ENCODE measurements at places on chromosomes 5 and 9.

- DNase-seq = no peak
These were observed 1.2 kb upstream of the AGPAT2 start for GRCh38 chr9:136688274-136689107.

GRCh38 chr9:127786773-127787104 lies 905 bp downstream of the CDK9 start:
- DNase-seq = peak; percentile 45

GRCh38 chr5:855771-856530 lies 5.2 kb upstream of the ZDHHC11 start:
- no peak for DNase-seq

GRCh38 chr5:143014017-143014651 lies 244.0 kb downstream of the ARHGAP26 start:
- DNase-seq = peak; percentile 42

- DNase-seq = no peak
These were observed 440.0 kb downstream of the SEMA5A start for GRCh38 chr5:9105851-9106250.

DNA sequence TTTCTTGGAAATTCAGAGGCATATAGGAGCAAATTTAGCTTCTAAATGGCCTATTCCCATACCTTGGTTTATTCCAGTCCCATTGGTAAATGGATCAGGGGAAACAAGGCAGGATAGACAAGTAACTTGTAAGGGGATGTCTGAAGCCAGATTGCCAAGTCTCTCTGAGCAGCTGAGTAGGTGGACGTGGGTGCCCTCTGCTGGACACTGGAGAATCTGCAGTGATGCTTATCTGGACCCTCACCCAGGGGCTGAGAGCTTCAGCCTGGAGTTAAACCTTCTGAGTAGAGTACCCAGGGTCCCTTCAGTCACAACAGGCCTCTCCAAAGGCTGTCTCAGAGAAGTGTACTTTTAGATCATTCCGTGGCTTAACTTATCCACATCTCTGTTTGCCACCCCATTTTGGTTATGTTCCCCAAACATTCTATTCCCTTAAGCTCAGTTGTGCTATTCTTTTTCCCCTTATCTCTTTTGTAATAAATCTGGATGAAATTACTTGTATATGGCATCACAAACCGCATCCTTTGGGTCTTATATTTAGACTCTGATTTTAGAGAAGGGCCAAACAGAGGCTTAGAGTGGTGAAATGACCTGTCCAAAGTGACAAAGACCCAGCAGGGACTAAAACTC lies 218.3 kb upstream of the GLRA1 start:
- peak; percentile 75 for DNase-seq

DNA sequence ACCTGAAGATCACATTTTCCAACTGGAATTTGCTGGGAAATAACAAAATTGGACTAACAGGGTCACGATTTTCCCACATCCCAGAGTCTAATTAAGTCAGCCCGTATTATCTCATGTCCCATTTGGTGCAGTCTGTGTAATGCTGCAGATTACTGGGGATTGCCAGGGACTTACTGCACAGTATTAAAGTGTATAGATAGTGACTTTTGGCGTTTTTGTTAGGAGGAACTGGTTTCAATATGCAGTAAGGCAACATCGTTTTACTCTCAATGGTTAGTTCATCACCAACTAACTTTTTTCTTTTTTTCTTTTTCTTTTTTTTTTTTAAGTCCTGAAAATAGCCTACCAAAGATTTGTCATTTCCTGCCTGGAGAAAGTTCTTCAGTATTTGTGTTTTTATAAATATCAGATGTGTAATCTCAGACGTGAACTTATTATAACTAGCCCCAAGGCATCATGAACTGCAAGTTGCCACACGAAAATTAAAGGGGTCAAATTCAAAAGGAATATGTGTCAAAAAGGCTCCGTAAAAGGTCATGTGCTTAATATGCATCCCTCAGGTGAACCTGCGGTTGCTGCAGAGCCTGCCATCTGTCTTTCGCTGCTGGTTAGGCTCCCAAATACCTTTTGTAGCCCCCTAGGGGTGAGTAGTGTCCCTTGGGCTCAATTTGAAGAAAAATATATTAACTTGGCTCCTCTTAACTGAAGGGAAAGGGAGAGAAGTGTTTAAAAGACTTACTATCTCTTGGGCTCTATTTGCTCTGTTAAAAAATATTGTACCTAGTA lies 176.7 kb upstream of the ADAMTSL1 start:
- peak; percentile 36 for DNase-seq

GRCh38 chr9:113624721-113625120 lies 161.2 kb downstream of the RGS3 start:
- peak; percentile 38 for DNase-seq

DNA sequence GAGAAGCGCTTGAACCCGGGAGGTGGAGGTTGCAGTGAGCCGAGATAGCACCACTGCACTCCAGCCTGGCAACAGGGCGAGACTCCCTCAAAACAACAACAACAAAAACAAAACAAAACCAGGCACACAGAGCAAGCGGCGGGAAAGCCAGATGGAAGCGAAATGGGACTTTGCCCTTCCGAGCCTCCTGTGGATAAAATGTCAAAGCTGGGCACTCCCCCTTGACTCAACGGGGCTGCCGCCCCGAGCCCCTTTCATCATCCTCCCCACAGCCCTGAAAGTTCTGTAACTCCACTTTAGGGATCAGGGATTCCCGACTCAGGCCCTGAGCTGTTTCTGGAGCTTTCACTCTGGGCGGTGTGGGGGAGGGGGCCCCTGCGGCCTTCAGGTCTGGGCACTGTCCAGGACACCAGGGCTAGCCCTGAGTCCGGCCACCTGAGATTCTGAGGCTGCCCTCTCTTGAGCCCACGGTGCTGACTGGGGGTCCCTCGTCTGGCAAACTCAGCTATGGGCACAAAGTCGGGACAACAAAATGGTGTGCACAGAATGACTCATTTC lies 30.6 kb upstream of the OBP2B start:
- DNase-seq = no peak
